Nucleus accumbens (tissue), 56 donors: ENCODE measurements at places on chromosomes 6 and 20.

GRCh38 chr6:127117979-127118297 lies 533 bp upstream of the RSPO3 start:
- DNase-seq = no peak

DNA sequence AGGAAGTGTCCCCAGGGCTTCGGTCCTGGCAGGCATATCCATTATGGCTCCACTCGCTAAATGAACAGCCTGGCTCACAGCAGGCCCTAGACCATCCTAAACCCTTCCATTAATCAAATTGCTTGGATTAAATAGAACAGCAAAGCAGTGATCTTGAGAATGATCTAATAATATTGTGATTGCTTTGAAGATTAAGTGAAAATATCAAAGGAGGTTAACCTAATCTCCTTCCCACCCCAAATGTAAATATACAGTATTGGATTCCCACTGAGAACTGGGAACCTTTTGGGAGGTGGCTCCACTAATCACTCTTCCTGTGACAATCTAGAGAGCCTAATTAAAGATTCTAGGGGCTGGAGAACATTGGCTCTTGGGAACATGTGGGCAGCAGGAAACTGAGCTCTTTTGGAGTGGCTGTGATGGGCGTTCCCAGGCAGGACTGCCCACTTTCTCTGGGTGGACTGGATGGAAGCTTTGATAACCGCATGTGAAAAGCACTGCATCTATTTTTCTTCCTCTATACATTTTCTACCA lies 68.3 kb upstream of the FRMD1 start:
- no peak for DNase-seq

DNA sequence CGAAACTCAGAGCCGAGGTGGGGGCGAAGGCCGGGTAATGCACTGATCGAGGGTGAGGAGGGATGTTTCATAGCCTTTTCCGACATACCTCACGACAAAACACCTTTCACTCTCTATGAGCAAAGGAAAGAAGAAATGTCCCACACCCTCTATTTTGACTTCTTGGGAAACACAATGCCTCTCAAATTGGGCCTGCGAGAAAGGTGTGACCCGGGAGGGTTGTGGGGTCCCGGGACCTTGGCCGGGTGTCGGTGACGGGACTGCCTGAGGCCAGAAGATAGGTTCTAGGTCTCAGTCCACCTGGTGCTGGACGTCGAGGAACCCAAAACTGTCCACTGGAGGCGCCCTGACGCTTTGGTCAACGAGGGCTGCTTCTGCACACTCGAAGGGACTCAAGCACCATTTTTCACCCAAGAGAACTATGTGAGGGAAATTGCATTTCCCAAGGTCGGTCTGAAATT lies 41.1 kb upstream of the OSTM1 start:
- DNase-seq = no peak

GRCh38 chr6:149049230-149049629 lies 268.3 kb upstream of the TAB2 start:
- no peak for DNase-seq

DNA sequence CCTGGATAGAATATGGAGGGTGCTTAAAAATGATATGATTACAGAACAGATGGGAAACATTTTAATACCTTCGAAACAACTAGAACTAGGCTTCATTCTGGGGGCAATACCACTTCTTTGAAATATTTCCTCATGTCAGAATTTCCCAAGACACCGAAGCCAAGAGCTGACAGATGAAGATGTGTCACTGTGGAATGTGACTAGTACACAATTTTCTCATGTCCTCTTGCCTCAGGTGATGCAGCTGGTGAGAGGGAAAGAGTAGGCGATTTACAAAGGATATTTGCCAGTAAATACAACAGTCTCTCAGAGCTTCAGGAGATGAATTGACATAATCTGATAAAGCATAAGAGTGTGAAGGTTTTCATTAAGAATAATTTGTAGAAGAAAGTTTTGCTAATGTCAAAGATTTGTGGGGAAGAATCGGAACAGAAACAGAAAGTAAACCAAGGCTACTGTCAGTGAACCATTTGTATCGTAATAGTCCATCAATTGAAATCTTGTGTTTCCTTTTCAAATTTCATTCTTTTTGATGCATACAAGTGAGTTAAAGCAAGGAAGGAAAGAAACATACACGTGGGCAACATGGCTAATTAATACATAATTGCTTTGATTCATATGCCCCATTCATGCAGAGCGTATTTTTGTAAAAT lies 164.7 kb upstream of the CCN2 start:
- DNase-seq = no peak

GRCh38 chr20:11569163-11569562 lies 348.5 kb upstream of the BTBD3 start:
- no peak for DNase-seq

DNA sequence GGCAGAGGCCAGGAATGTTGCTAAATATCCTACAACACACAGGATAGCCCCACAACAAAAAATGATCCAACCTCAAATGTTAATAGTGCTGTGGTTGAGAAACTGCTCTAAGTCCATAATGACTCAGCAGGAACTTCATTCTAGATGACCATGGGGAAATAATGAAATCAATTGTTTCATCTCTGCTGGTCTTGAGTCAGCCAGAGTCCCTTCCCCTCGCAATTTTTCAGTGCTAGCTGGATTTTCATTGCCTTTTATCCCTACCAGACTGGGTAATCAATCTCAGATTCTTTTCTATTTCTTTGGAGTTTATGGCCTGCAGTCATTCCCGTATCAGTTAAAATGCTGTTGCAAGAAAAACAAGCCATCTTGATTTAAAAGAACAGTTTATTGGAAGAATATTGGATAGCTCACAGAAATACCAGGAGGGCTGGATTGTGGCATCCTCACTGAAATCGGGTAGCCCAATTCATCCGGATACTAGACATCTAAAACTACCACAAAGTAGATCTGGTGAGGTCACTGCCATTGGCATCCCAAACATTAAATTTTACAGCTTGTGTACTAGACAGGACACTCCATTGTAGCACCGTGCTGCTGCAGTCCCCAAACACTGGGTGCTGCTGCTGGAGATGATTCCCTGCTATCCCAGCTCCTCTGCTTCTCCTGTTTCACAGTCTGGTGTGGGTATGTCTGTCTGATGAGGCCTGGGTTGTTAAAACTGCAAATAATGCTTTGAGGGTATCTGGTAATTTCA lies 30.3 kb upstream of the POPDC3 start:
- DNase-seq = no peak

DNA sequence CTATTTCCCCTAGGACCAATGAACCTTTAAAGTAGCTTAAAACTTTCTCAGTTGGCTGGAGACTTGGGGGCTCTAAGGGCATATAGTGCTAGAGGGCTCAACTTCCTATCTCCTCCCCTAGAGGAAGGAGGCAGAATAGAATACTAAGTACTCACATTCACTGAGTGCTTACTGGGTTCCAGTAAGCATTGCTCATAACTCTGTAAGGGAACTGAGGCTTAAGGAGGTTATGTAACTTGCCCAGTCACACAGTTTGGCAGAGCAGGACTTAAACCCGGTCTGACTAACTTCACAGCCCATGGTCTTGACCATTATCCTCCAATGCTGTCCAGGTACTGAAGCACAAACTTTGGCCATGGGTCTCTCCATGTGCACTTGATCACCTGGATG lies 12.5 kb downstream of the SESN1 start:
- no peak for DNase-seq

- no peak for DNase-seq
Measured at GRCh38 chr6:89475101-89475500, 42.1 kb downstream of the ANKRD6 start.

DNA sequence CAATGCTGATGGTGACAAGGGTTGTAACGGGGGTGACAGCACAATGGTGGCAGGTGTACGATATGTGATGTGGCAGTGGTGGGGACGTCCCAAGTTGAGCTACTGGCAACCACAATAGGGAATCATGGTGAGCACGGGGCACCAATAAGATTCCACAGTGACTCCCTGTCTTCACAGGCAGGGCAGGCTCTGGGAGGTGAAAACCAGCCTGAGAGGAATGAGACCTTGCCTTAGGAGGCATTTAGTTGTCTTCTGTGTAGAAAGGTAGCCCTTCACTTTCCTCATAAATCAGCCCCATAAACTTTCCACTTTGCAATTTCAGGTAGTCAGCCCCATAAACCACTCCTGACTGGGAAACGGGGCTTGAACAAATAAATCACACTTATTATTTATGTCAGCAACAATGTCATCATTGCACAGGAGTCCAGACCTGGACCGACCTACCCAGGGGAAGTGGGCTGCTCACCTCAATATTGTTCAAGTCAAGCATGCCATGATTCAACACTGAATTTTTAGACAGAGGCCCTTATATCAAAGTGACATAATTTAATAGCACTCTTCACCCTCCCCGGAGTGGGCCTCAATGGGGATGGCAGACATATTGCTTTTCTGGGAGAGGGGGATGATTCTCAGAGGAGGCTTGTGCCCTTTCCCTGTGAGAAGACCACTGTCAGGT lies 150.8 kb downstream of the CDC5L start:
- DNase-seq = no peak

DNA sequence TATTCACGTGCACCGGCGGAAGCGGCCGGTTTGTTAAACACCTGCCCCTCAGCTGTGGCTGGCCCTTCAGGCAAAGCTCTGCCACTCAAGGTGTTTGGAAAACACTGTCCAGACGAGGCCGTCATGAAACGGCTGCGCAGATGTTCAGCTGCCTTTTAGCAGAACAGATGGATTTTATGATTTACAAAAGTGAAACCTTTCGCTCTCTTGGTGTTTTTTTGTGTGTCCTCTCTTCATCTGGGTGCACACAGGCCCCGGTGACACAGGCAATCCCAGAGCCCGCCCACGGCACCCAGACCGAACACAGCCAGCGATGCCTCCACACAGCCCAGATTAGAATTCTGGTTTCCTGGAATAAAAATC lies 397.0 kb downstream of the SMOC2 start:
- no peak for DNase-seq

GRCh38 chr20:17202030-17202429 lies 24.8 kb upstream of the PCSK2 start:
- DNase-seq = no peak

DNA sequence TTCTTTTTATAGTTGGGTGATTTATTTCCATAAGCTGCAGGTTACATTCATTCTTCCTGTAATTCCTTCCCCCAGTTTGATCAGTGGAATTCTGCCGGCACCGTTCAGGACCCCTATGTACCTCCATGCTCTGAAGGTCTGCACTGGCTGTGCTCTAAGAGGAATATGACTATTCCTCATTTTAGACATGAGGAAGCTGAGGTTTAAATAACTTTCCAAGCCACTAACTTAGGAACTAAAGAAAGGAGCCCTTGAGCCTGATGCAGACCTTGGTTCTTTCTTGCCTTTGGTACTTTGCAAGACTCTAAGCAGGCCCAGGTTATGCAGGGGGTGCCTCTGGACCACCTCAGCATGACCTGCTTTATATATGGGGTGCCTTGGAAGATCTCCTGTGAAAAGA lies 318.5 kb downstream of the QKI start:
- DNase-seq = no peak

- DNase-seq = no peak
Measured at GRCh38 chr6:110055387-110055735, 77.2 kb downstream of the GPR6 start.

DNA sequence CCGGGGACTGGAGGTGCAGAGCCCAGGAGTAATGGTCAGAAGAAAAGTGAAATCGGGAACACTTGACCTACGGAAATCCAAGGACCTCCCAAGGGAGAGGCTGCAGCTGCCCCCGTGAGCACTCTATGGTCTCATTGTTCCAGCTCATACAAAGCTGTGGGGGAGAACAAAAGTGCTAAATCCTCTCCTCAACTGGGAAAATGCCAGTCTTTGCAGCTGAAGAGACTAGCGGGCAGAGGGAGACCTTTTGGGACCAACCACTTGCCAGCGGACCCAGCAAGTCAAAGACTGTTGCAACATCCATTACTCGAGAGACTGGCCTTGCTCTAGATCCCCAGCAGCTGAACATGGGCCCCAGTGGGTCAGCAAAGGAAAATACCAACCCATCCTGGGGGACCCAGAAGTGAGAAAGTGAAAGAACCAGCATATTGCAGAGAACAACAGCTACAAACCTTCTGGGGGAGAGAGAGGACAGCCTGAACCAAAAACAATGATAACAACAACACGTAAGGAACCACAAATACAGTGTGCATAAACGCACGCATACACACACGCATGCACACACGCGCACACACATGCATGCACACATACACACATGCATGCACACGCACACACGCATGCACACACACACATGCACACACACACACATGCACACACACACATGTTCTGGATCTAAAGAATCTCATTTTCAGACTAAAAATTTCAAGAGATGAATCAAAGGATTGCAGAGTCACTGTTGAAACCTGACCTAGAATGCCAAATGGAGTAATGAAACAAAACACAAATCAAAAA lies 24.7 kb upstream of the ELMO2 start:
- no peak for DNase-seq

DNA sequence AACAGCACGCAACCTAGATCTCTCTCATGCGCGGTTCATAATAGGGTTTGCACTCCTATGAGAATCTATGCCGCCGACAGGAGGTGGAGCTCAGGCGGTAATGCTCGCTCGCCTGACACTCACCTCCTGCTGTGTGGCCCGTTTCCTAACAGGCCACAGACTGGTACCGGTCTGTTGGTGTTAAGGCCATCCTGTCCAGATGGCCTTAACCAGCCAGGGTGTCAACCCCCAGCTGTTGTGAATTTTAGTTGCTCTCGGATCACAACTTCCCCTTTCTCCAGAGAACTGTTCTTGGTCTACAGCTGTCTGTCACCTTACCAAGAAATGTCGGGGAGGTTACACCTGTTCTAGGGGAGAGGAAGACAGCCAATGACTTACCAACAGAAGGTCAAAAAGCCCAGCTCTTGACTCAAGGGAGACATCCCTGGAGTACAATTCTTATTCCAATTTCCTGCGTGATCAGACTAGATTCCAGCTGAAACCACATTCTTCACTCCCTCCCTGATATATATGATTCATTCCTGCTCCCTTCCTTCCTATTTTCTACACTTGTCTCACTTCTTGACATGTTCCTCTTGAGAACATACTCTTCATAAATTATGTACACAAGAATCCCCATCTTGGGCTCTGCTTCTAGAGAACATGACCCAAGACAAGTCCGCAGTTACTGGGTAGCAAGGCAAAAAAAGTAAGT lies 23.1 kb upstream of the DNAAF9 start:
- DNase-seq = no peak

DNA sequence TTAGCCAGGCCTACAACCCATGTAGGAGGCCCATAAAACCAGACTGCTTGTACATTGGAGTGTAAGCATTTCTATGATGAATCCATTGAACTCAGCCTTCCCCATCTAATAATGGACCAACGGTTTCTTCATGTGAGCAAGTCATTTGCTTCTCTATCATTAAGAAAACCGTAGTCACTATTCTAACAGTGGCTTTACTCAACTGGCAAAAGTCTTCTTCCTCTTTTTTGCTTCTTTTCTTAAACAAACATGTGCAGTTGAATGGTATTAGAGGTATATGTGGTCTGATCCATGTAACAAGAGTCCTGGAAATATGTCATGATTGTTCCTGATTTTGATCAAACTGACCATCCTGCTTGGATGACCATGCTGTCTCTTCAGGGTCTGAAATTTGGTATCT lies 132.4 kb upstream of the STXBP5 start:
- no peak for DNase-seq

GRCh38 chr20:60313191-60313590 lies 355.0 kb downstream of the CDH26 start:
- DNase-seq = no peak
